Upper lobe of right lung (tissue), 1 donor: ENCODE measurements at places on chromosomes 2 and 18.

DNA sequence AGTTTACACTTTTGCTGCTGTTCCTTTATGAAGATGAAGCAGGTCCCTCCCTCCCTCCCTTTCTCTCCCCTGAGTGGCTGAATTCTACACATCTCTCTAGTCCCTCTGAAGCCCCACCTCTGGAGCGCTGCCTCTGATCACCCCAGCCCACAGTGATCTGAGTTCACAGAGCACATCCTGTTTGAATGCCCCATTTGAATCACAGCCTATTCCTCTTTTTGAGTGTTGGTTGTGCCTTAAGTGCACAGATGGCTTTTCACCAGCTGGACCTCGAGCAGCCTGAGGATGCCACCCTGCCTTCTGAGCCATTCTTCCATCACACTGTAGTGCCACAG lies 87.1 kb downstream of the ITGB1BP1 start:
- DNase-seq, result no peak

DNA sequence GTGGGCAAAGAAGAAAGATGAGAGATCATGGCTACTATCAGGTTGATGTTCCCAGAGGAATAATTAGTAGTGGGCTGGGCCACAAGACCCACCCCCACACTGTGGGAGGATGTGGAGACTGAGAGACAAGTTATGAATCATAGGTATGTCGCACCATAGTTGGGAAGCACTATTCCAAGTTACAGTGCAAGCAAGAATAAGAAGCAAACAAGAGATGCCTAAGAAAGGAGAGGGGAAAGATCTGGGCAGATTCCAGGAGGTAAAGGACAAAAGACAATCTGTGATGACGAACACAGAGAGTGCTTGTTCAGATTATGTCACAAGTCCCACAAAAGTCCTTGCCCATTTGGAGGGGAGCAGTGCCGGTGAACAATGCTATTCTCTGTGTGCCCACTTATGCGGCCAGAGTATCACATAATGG lies 56.6 kb downstream of the FAM228A start:
- no peak for DNase-seq

- no peak for DNase-seq
Measured at GRCh38 chr2:66869076-66869475, 434.2 kb downstream of the MEIS1 start.

DNA sequence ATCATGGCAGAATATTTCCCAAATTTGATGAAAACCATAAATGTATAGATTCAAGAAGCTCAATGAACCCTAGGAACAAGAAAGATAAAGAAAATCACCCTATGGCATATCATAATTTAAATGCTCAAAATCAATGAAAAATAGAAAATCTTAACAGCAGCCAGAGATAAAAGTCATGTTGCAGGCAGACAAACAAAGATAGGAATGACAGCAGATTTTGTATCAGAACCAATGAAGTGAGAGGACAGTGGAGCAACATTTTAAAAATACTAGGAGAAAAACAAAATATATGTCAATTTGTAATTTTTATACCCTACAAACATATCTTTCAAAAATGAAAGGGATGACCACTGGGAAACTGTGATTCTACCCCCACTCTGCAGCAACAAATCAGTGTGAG lies 203.3 kb downstream of the PIEZO2 start:
- no peak for DNase-seq

DNA sequence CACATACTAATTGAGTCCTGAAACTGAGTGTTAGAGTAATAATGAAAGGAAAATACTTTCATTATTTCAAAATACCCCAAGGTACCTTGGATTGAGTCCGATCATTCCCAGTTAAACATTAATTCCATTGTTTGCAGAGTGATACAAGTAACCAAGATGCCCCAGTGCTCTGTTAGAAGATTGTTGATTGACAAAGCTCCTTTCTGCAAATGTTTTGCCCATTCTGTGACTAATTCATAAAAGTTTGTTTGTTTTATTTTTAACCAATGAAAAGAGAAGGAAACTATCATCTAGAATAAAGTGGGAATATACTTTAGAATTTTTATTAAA lies 124.0 kb downstream of the GULP1 start:
- DNase-seq, result no peak

DNA sequence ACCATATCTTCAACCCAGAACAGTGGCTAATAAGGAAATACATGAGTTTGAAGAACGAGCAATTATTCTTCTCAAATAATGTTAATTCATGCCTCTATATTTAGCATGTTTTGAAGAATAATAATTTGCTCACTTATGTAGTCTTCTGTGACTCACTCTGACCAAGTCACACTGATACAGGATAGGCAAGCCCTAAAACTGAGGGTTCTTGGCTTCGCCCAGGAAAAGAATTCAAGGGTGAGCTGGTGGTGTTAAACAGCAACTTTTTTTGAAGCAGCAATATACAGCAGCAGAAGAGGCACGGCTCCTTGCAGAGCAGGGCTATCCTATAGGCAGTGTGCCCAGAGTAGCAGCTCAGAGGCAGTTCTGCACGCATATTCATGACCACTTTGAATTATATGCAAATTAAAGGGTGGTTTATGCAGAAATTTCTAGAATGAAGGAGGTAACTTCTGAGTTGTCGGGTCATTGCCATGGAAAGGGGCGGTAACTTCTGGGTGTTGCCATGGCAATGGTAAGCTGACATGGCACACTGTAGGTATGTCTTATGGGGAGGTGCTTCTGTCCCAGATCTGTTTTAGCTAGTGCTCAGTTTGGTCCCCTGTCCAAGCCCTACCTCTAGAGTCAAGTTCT lies 200.6 kb downstream of the RND3 start:
- no peak for DNase-seq

DNA sequence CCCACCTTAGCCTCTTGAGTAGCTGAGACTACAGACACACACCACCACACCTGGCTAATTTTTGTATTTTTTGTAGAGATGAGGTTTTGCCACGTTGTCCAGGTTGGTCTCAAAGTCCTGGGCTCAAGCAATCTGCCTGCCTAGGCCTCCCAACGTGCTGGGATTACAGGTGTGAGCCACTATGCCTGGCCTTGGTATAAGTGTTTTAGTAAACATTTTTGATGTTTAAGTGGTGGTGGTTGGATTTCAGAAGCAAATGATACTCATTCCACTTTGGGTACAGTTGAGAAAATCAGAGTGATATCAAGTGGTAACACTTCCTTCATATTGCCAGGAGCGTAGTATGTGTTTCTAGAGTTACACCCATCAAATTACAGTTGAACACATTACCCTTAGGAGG lies 25.4 kb downstream of the ACADL start:
- no peak for DNase-seq

- no peak for DNase-seq
Measured at GRCh38 chr2:194750926-194751325, 906.1 kb upstream of the SLC39A10 start.

GRCh38 chr2:85760371-85760770 lies 6.6 kb downstream of the ATOH8 start:
- no peak for DNase-seq

DNA sequence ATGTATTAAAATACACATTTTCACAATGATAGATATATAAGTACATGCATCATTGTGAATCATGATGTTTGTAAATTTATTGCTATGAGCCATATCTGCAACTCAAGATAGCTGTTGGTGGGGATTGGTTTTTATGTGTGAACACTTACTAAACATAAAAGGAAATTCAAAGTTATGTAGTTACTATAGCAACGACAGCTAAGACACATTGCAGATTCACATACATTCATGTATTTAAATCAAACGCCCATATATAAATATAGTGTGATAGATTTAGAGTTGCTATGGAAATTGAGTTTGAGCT lies 65.6 kb downstream of the MAPRE2 start:
- DNase-seq, result no peak

GRCh38 chr18:42305869-42306593 lies 351.0 kb downstream of the PIK3C3 start:
- no peak for DNase-seq

DNA sequence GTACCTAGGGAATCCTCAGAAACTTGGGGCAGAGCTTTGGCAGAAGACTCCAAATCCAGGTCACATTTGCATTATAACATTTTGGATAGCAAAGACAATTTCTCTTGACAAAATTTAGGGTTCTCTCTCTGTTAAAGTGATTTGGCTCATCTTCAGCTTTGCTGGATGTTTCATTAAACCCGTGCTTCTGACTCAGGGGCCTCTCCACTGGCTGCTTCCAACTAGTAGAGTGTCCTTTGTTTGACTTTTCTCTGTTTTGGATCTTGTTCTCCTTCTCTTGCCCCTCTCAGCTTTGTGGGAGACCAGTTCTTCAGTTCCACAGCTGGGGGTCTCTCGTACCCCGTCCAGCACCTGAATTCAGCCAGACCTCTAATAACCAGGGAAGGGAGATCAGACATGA lies 145.6 kb downstream of the PLCL1 start:
- no peak for DNase-seq

DNA sequence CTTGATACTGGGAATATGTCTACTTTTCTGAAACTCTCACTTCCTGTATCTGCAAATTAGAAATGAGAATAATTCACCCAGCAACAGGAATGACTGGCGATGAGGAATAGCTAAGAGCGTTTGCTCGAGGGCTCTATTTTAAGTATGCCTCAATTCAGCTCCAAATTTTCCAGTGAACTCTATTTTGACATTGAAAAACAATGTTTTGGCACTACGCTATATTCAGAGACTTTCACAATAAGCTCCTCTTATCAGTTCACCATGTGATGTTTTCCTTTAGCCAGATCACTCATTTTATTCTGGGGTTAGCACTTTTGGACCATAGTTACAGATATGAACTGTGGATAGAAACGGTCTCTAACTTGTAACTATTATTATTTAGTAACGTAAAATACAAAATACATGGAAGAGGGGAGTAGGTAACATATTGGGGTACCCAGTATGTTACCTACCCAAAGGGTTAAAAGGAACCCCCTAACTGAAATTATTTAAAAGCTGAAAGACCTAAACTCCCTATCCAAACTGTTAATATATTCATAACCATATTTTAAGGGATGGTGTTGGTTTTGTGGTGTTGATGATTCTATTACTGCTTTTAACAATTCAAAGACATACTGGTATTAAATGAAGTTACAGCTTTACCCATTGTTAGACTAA lies 28.1 kb downstream of the SLC40A1 start:
- DNase-seq, result no peak

DNA sequence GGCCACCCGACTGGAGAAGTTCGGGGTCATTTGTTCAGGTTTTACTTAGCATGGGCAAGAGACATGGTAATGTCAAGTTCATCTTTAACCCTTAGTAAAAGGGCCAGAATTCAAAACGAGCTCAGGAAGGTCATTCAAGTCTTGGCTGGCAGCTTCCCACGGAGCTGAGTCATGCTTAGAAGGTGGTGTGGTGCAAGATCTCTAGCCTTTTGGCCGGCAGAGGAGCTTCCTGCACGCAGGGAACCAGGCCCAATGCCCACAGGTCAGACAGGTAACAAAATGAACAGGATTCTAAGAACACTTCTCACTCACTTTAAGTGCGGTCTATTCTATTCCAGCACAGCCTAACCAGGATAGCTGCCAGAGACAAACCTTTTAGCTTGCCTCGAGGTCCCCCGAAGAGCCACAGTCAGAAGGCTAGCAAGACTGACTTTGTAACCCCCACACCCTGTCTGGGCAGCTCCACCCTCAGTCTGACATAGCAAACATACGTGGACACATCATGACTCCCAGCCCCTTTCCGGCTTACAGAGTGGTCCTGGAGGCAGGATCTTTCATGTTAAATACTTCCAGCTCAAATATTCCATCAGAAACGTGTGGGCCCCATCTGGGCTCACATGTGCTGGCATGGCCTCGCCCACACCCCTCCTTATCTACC lies 292.7 kb downstream of the BCL11A start:
- peak; percentile 82 for DNase-seq

DNA sequence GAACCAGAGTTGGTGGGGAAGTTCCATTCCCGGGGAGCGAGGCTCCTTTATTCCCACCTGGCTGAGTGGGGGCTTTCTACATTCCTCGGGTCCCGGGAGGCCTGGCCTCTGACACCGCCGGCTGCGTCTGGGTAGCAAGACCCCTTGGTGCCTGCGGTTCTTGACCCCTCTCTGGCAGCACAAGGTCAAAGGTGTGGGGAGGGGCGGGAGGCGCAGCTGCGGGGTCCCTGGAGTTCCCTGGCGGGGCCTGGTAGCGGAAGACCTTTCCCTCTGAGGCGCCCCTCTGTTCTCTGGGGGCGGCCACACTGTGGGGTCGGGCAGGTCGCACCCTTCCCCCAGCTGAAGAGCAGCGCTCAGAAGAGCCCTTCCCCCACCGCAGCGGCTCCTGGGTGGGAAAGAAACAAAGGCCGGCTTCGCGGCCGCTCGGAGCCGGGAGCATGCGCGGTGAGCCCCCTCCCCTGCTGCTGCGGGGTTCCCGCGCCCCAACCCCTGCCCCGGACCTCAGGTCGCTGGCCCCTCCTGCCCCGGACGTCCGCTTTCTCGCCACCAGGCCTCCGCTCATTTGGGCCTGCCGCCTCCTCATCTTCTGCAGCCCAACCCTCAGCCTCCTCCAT lies 146.3 kb downstream of the ANKRD44 start:
- DNase-seq, result no peak

DNA sequence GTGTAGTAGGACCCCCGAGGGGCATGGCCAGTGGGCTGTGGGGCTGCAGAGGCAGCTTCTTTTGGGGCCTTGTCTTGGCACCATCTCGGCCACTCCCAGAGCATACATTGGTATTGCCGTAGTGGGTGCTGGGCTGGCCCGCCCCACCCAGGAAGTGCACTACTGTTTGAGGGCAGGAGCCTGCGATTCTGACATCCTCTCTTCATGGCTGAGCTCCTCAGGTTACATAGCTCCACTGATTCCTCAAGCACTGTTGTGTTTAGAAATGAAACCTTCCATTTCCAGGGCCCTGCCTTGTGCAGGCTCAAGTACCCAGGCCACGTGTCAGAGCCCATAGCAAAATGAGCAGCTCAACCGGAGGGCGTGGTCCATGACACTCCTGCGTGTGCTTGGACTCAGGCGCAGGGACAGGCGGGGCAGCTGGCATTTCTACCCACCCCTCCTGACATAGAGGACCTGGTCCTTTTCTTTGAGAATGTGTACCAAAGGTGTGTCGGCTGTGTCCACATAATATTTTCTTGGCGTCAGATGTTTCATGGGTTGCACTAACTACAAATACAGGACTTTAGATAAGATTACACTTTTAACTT lies 67.9 kb downstream of the DGKD start:
- peak; percentile 94 for DNase-seq

DNA sequence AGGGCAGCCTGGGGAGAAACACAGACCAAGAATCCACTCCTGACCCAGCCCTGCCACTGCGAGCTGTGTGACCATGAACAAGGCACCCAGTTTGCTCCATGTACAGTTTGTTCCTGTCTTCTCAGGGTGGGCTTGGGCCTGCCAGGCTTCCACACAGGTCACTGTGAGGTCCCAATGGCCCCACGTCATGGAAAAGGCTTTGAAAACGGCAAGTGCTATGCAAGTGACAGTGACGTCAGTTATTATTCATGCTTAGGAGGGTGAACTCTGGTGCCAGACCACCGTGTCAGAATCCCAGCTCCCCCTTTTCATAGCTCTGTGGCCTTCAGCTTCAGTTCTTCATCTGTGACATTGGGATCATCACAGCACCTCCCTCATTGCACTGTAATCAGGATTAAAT lies 87.1 kb downstream of the TNS1 start:
- DNase-seq, result no peak

DNA sequence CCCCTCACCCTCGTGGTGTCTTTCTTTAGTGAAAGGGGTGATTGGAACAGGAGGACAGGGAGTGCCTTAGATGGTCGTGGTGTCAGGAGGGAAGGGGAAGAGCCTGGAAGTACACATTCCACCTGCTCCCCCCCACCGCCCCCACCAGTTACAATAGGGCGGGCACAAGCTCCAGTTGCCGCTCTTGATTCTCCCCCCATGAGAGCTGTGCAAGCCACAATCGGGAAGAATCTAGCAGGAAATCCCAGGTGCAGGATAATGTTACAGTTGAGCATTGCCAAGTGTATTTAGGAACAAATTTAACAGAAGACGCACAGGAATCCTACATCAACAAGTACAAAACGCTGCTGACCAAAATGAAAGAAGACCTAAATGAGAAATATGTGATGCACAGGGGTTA lies 73.6 kb downstream of the ASAP2 start:
- no peak for DNase-seq
